Right ventricle myocardium inferior (tissue), 1 donor: ENCODE measurements at places on chromosomes 3 and 15.

DNA sequence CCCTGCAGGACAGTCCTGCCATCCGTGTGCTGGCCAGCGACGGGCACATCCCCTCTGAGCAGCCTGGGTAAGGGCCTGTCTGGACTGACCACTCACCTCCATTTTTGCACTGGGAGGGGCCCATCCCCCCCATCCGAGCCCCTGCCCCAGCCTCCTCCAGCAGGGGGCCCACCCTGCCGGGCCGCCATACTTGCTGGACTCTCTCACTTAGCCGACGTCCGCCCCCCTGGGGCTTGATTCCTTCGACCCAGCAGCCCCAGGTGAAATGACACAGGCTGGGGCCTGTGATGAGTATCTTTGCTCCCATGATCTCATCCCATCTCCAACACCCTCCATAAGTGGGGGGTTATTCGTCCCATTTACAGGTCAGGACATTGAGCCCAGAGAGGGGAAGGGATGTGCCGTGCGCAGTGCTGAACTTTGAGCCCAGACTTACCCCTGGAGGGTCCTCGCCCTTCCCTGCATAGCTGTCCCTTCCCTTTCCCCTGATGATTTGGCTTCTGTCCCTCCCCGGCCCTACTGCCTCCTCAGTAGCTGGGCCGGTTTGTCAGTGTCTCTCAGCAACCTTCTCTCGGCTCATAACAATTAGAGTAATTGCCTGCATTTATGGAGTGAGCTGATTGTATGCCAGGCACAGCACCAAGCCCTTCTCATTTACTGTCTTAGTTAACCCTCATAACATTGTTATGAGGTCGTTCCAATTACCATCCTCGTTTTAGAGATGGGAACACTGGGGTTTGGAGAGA, 4.2 kb downstream of the LMAN1L start:
- DNase-seq: no peak

DNA sequence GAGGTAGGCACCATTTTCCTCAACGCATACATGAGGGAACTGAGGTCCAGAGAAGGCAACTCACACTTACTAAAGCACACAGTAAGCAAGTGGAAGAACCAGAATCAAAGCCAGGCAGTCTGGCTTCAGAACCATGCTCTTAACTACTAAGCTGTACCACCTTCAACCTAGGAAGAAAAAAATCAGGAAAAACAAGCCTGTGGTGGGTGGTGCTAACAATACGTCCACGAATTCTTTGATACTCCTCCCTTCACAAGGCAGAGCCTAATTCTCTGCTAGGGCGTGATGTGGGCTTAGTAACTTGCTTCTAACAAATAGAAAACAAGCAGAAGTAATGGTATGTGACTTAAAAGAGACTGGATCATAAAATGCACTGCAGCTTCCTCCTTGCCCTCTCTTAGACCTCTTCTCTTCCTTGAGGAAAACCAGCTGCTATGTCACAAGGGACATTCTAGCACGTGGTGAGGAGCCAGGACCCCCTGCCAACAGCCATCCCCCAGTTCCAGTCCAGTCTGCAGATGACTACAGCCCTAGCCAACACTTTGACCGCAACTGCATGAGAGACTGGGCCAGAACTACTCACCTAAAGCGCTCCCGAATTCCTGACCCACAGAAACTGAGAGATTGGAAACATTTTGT, 36.9 kb downstream of the HACD2 start:
- no peak for DNase-seq

DNA sequence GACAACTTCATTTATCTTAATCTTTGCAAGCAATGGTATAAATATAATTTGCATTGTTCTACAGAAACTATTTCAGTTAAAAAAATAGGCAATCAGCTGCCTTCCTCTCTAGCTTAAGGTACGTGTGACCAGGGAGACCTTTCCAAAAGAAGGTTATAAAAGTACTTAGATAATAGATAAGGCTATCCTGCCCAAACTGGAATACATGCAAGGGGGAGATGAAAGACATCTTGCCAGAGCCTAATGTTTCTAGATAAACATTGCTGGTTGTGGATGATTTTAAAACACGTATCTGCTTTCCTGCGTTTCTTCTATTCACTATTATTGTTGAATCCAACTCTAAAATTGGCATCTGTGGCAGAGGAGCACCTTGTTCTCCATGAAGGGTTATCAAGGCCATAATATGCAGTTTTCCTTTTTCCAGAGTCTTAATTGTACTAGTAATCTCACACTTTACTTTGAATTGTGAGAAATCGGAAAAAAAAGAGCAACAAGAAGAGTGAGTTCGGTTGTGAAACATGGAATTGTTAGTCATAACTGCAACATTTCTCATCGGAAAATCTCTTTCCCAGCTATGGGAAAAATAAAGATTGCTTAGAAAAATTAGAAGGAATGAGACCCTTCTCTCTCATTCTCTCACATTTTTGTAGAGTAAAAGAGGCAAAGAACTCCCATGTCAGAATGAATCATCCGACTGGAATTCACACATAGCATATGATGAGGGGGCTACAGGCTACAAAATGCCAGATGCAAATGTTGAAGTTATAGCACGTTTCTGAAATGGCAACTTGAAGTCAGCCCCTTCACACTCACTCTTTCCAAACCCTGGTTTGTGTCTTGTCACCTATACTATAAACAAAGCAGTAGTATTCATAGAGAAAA, 936.1 kb upstream of the NR2F2 start:
- DNase-seq: no peak

- no peak for DNase-seq
Observed at GRCh38 chr3:187930021-187930420, 184.8 kb upstream of the BCL6 start.

- DNase-seq: no peak
Observed at GRCh38 chr3:71955240-71956068, 170.5 kb upstream of the PROK2 start.

DNA sequence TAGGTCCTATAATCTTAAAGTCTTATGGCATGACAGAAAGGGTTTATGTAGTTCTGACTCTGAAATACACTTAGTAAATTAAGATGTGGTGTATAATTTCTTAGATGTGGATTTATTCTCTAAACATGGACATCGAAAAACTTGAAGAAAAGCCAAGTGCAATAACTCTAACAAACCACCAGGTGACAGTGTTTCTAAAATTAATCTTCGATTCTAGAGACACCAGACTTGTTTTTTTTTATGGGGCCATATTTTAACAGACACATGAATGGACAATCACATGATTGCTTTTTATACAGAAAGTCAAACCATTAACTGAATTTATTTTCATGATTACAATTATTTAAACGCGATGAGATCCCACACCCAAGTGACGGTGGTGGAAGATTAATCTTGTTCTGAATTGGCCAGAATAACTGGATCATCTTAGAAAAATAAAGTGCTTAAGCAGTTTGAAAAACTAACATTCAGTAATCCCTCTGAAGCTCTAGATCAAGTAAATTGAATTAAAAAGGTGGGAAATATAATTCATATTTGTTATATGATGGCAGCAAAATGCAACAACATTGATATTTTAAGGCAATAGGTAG, 305.1 kb downstream of the LSAMP start:
- no peak for DNase-seq

DNA sequence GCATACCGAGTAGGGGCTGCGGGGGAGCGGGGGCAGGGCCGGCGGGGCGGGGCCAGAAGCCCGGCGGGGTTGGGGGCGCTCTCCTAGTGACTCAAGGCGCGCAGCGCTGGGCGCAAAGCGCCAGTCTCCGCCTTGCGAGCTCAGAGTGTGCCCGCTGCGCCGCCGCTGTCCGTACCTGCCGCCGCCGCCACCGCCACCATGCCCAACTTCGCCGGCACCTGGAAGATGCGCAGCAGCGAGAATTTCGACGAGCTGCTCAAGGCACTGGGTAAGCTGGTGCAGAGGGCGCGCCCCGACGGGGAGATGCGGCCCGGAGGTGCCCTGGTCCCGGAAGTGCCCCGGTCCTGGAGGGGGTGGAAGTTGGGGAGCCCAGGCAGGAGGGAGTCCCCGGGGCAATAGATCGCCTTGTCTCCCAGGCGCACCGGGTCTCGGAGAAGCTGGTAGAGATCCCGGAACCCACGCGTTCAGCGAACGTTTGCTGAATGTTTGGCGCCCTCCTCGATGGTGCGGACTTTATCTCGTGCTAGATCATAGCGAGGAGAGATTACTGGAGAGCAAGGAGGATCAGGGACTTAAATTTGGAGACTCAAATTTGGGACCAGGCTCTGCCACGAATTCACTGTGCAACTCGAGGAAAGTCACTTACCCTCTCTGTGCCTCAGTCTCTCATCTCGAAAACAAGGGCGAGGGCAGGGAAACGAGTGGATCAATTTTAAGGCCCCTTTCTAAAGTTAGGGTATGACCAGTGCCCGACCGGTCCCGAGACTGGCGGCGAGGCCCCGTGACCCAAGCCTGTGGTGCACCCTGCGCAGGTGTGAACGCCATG, at the start of gene CRABP1:
CRABP1 (plus strand) TSS at position 123 of the 826 bp plus-strand sequence; CDS start at position 199, 76 bp downstream.
- DNase-seq: no peak

- DNase-seq: no peak
Observed at GRCh38 chr3:19151171-19151570, 2.9 kb downstream of the KCNH8 start.

GRCh38 chr3:96813820-96814650, at the start of gene EPHA6:
EPHA6 (plus strand) TSS chr3:96814594.
- DNase-seq: peak; percentile 77

GRCh38 chr15:73691396-73691795, 7.2 kb downstream of the CD276 start:
- peak; percentile 79 for DNase-seq

DNA sequence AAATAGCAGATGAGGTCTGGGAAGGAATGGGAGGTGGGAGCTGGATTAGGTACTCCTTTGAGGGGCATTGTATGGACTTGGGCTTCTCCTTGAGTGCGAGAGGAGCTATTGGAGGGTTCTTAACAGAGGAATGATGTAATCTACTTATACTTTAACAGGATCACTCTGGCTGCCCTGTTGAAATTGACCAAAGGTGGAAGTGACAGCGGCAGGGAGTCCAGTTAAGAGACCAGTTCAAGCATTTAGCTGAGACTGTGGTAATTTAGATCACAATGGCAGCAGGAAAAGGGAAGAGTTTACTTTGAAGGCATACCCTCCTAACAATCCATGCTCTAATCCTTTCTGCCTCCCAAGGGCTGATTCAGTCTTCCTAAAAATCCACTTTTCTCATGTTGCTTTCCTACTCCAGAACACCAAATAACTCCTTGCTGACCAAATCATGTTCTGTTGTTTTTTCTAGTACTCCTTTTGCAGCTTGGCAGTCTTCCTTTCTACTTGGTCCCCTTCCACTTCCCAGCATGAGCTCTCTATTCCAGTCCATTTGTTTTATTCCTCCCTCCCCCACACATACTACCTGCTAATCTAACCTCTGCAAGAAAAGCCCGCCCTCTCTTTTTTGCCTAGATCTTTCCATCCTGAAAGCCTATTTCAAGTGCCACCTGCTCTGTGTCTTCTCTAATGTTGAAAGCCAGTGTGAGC, 139.4 kb downstream of the NECTIN3 start:
- no peak for DNase-seq

DNA sequence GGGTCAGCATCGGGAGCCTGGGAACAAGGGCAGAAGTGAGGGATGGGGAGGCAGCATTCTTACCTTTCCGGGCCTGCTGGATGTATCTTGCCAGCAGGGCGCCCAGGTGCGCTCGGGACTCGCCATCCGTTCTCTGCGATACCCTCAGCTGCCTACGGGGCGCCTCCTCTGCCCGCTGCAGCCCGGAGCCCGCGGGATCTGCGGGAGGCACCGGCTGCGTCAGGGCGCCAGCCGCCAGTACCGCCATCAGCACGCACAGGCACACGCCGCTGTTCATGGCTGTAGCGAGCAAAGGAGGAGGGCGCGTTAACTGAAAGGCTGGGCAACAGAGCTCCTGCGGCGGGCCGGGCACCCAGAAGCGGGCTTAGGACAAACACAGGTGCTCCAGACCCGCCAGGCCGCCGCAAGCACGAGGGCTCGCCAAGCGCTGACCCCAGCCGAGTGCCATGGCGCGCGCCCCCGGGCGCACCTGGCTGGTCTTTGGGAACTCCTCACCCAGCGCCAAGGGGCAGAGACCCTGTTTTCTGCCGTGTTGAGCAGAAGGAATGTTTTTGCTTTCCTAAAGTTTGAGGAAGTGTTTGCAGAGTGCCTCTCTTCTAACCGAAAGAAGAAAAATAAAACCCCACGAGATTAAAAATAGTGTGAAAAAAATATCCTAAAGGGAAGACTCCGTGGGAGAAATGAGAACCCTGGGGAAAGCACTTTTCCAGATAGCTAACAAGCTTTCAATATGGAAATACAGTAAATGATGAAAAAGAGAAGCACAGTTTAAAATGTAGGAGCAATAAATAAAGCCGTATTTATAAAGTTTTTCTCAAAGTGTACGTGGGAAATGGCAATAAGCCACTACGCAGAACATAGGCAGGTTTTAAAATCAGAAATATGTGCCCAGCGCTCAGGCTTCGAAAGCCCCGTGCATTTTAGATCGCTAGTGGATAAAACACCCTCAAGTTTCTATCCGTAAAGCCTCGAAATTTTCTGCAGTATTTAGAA, 2.3 kb downstream of the CCK start:
- DNase-seq: no peak

DNA sequence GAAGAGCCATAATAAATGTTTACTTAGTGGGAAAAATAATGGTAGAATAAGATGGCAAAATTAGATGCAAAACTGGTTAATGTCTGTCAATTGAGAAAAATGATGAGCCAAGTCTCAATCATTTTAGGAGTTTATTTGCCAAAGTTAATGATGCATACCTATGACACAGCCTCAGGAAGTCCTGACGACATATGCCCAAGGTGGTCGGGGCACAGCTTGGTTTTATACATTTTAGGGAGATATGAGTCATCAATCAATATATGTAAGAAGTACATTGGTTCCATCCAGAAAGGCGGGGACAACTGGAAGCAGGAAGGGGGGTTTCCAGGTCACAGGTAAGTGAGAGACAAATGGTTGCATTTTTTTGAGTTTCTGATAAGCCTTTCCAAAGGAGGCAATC, 31.5 kb downstream of the CLEC3B start:
- no peak for DNase-seq

DNA sequence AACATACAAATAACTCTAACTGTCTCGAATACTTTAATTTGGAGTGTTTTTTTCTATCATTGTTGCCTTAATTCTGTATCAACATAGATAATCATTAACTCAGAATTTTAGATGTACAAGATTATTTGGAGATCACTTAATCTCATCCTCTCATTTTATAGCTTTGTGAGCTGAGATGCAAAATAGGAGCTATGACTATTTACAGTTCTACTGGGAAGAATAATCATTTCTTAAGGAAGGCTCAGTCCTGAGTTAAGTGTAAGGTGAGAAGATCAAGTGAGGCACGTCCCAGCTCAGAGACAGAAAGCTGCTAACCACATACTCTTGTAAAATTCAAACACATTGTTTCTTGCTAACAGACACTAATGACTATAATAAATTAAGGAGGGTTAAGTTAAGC, 66.2 kb downstream of the CCDC54 start:
- DNase-seq: no peak

- DNase-seq: no peak
Observed at GRCh38 chr3:30691944-30692343, 85.5 kb downstream of the TGFBR2 start.
